Neural progenitor cell (in vitro differentiated cells): ENCODE measurements at places on chromosomes 12 and 14.

DNA sequence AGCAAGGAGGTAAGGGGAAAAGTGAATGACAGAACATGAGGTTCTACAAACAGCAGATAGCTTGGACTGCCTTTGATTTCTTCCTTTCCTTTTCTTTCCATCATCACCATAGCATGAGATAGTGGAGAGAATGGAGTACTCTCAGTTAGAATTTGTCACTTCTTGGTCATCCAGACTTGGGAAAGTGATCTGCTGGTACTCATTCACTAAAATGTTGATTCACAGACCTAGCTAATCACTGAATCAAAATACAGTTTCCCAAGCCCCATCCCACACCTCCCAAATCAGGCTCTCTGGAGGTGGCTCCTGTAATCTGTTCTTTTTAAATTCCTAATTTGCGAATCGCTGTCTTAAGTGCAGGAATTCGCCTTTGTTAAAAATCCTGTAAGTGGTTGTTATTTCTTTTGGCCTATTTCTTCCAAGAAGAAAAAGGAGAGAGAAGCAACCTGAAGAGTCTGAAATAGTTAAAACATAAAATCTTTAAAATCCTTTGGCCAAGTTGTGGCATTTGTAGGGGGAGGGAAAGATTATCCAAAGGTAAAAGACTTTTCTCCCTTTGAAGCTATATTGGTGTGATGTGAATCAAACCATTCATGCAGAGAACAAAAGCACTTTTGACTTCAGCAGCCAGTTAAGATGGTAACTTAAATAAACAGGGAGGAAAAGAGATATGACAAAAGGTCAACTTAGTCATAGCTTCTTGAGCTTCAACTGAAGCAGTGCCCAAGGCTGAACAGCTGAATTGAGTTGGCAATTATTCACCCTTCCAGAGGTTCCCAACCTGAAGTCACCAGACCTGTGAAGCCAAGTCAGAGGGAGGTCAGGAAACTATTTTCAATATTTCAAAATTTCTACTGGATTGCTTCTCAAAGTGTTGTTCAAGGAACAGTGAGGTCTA lies 255.1 kb upstream of the KRR1 start:
- H3K27ac ChIP-seq = no peak overlapping the region
- no peak overlapping the region for H3K4me3 ChIP-seq
- H3K36me3 ChIP-seq = no peaks in the 10 kb centered on the region
- peaks cover 11% of the 10 kb centered on the region for H3K4me1 ChIP-seq
- no peaks in the 10 kb centered on the region for H3K27me3 ChIP-seq

GRCh38 chr12:113184098-113184899 lies 979 bp downstream of the DDX54 start:
- no peak for DNase-seq
- H3K4me1 ChIP-seq = peaks cover 8% of the 10 kb centered on the region
- H3K4me3 ChIP-seq = peak overlapping the region; percentile 75
- no peak overlapping the region for H3K27ac ChIP-seq

DNA sequence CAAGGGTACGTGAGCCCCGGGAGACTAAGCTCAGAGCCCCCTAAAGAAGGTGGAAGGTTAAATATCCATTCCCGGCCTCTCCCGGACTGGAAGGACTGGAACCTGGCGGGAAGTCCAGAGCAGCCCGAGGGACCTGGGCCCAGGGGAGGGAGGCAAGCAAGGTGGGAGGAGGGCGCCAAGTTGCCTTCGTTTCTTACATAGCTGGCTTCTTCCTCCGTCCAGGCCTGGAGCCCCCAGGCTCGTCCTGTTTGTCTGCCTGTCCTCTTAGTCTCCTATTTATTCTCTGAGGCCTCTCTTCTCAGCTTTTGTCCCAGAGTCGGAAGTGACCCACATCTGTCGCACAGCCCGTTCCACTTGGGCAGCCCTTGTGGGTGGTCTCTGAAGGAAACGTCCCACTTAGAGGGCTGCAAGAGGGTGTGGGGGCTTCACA lies 745 bp downstream of the PCK2 start:
- H3K27ac ChIP-seq = no peak overlapping the region
- no peaks in the 10 kb centered on the region for H3K27me3 ChIP-seq
- peak; percentile 45 for DNase-seq

GRCh38 chr12:108853981-108854446 lies 3.4 kb downstream of the SSH1 start:
- H3K4me3 ChIP-seq = no peak overlapping the region
- DNase-seq = no peak
- no peaks in the 10 kb centered on the region for H3K27me3 ChIP-seq
- H3K36me3 ChIP-seq = no peaks in the 10 kb centered on the region
- no peak overlapping the region for H3K27ac ChIP-seq

DNA sequence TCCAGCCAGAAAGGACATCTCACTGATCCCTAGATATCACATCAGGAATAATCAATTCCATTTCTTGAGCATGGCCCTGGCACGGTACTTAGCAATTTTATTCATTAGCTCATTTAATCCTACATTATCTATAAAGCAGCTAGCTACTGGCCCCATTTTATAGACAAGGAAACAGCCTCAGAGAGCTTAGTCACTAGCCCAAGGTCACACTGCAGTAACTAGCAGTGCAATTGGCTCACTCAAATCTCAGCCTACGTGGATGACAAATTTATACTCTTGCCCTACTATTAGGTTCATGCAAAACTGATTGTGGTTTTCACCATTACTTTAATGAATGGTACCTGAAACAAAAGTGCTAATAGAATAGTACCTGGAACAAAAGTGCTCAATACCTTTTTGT lies 41.7 kb downstream of the NUAK1 start:
- peaks cover 34% of the 10 kb centered on the region for H3K4me1 ChIP-seq
- no peak overlapping the region for H3K4me3 ChIP-seq

DNA sequence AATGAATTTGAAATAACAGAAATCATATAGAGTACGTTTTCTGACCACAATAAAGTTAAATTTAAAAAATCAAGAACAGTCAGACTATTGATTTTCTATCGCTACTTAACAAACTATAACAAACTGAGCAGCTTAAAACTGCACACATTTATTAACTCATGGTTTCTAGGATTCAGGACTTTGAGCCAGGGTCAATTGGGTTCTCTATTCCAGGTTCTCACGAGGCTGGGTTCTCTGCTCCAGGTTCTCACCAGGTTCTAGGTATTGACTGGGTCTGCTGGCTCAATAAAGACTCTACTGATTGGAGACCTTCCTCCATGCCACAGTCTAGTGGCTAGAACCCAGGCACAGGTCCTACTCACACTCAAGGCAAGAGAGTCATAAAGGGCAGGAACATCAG lies 22.8 kb downstream of the ABCC9 start:
- H3K27me3 ChIP-seq = no peaks in the 10 kb centered on the region
- no peak for DNase-seq
- no peaks in the 10 kb centered on the region for H3K36me3 ChIP-seq
- no peaks in the 10 kb centered on the region for H3K4me1 ChIP-seq
- H3K4me3 ChIP-seq = no peak overlapping the region

GRCh38 chr12:108133482-108133881 lies 4.4 kb downstream of the WSCD2 start:
- no peak overlapping the region for H3K4me3 ChIP-seq
- peaks cover 9% of the 10 kb centered on the region for H3K27me3 ChIP-seq
- H3K4me1 ChIP-seq = peaks cover 25% of the 10 kb centered on the region
- no peak overlapping the region for H3K27ac ChIP-seq
- DNase-seq = no peak

- H3K4me3 ChIP-seq = no peak overlapping the region
- DNase-seq = no peak
- H3K27me3 ChIP-seq = no peaks in the 10 kb centered on the region
- H3K36me3 ChIP-seq = no peaks in the 10 kb centered on the region
- H3K4me1 ChIP-seq = no peaks in the 10 kb centered on the region
Measured at GRCh38 chr12:47236109-47236714, 156.5 kb upstream of the AMIGO2 start.

DNA sequence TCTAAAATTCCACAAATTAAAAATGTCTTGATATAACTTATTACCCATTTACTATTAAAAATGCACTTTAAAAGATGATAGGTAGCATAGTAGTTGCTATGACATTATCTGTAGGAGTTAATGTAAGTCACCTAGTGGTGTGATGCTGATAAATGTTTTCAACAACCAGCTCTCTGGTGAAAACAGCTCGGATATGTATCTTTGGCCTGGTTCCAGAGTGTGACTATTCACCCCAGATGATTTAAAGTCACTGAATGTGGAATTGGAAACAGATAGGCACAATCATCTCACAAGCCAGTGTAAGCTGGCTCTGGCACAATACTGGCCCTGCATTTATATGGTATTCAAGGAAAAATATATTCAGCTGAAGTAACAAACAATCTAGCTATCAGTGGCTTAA lies 9.2 kb upstream of the CCDC196 start:
- no peak overlapping the region for H3K4me3 ChIP-seq
- no peak overlapping the region for H3K27ac ChIP-seq
- no peaks in the 10 kb centered on the region for H3K4me1 ChIP-seq
- no peaks in the 10 kb centered on the region for H3K27me3 ChIP-seq
- DNase-seq = no peak

- H3K27ac ChIP-seq = no peak overlapping the region
- no peak for DNase-seq
- H3K4me3 ChIP-seq = no peak overlapping the region
- peaks cover 14% of the 10 kb centered on the region for H3K4me1 ChIP-seq
- no peaks in the 10 kb centered on the region for H3K36me3 ChIP-seq
Measured at GRCh38 chr12:40647651-40648050, 44.6 kb upstream of the CNTN1 start.

GRCh38 chr14:44962334-44963043 lies 499 bp downstream of the TOGARAM1 start:
- H3K36me3 ChIP-seq = no peaks in the 10 kb centered on the region
- DNase-seq = peak; percentile 66
- no peaks in the 10 kb centered on the region for H3K27me3 ChIP-seq
- peak overlapping the region; percentile 26 for H3K27ac ChIP-seq
- peak overlapping the region; percentile 78 for H3K4me3 ChIP-seq

- DNase-seq = peak; percentile 12
- H3K4me1 ChIP-seq = peaks cover 10% of the 10 kb centered on the region
- no peaks in the 10 kb centered on the region for H3K36me3 ChIP-seq
- H3K27me3 ChIP-seq = peaks cover 47% of the 10 kb centered on the region
Measured at GRCh38 chr12:105331805-105332251, 1.3 kb downstream of the C12orf75 start.

DNA sequence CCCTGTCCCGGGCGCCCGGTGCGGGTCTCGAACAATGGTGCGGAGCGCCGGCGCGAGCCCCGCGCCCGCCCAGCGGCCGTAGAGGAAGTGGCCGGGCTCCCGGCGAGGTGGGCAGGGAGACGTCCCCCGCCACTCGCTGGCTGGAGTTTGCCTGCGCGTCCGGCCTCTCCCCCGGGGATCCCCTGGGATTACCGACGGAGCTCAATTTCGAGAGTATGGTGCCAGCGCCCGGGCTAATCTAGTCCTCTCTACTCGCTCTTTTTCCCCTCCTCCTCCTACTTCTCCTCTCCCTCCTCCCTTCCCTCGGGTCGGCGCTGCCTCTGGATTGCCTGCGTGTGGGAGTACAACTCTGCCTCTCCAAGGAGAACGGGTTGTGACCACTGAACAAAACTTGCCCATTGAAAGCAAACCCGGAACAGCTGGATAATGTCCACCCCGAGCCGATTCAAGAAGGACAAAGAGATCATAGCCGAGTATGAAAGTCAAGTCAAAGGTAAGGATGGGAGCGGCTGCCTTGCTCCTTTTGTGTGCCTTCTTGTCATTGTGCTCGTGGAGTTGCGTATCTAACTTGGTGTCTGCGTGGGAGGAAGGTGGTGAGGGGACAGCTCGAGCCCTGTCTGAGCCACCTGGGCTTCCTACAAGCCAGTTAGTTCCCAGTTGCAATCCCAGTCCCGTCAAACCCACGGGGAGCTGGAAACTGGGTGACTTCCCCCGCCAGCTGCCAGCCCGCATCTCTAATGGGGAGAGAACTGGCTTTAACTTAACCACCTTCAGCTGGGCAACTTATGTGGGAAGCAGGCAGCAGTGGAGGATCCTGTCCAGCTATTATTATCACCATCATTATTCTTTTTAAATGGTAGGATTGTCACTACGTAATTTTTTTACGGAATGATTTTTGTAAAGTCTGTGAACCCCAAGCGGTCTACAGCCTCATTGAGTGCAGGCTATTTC lies at the start of gene SRGAP1:
Gene SRGAP1 (plus strand): TSS at position 310 of the 951 bp plus-strand sequence. CDS start 117 bp downstream, at position 427.
- H3K4me3 ChIP-seq = peak within 1 kb of the TSS; percentile 91
- H3K27me3 ChIP-seq = peaks cover 12% of the 10 kb centered on the region
- peak; percentile 10 for DNase-seq
- H3K36me3 ChIP-seq = no peaks in the 10 kb centered on the region

DNA sequence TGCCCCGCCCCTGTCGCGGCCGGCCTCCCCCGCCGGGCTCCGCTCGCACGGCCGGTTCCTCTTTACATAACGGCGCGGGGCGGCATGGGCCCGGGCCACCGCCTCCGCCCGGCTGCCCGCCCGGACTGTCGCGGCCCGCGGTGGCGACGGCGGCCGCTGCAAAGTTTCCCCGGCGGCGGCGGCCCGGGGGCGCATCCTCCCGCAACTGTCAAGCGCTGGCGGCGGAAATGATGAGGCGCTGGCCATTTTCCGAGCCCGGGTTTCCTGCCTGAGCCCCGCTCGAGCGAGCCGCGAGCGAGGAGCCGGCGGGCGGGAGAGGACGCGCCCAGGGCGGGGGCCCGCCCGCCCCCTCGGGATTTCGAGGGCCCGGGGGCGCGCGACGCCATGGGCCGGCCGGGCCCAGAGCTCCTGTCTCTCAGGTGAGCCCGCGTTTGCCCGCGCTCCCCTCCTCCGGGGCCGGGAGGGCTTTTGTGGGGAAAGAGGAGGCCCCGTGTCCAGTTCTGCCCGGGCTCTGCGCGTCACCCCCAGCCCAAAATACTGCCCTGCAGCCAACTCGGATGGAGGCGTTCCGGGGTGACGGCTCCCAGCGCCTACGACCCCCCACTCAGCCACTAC lies at the start of gene SH2B3:
Gene SH2B3 (plus strand): TSS at position 65 of the 615 bp plus-strand sequence. CDS start 12,223 bp downstream, outside the sequence.
- no peaks in the 10 kb centered on the region for H3K36me3 ChIP-seq
- peaks cover 37% of the 10 kb centered on the region for H3K27me3 ChIP-seq
- H3K4me1 ChIP-seq = peaks cover 18% of the 10 kb centered on the region

- H3K27me3 ChIP-seq = no peaks in the 10 kb centered on the region
- no peak overlapping the region for H3K27ac ChIP-seq
- H3K4me3 ChIP-seq = no peak overlapping the region
- H3K36me3 ChIP-seq = no peaks in the 10 kb centered on the region
Measured at GRCh38 chr12:6825398-6826124, 2.6 kb upstream of the P3H3 start.

GRCh38 chr14:60133487-60133886 lies 31.7 kb downstream of the DHRS7 start:
- H3K27ac ChIP-seq = no peak overlapping the region
- DNase-seq = no peak
- peaks cover under 1% of the 10 kb centered on the region for H3K36me3 ChIP-seq
- H3K4me3 ChIP-seq = no peak overlapping the region
- H3K27me3 ChIP-seq = no peaks in the 10 kb centered on the region

DNA sequence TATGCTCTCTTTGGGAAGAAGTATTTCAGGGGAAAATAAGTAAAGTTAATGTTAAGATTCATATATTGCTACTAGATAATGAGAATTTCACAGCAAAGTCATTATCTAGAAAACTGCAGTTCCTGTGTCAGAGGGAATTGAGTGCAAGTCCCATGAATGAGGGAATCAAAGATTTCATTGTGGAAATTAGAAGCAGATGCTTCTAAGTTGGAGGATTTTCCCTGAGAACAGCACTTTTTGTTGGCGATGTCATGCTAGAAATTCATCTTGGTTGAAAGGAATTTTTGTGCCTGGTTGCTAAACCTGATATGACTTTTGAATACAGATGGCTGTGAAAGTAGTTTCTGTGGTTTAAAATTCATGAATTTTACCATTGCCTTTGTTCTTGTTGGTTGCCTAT lies 25.6 kb downstream of the FRMD6 start:
- no peak overlapping the region for H3K27ac ChIP-seq
- no peak for DNase-seq
- H3K27me3 ChIP-seq = no peaks in the 10 kb centered on the region
- peaks cover 8% of the 10 kb centered on the region for H3K4me1 ChIP-seq
- no peaks in the 10 kb centered on the region for H3K36me3 ChIP-seq
